SHP77 (cell line): ENCODE measurements at places on chromosomes 3 and 15.

- DNase-seq = no peak
Measured at GRCh38 chr3:56238299-56238698, 230.0 kb downstream of the ERC2 start.

- DNase-seq = no peak
Measured at GRCh38 chr3:31906182-31906581, 74.9 kb downstream of the OSBPL10 start.

- DNase-seq = peak; percentile 9
Measured at GRCh38 chr15:49225572-49226281, 55.7 kb downstream of the GALK2 start.

- DNase-seq = no peak
Measured at GRCh38 chr3:10557781-10558373, 52.5 kb upstream of the ATP2B2 start.

- no peak for DNase-seq
Measured at GRCh38 chr3:162263596-162263995, 767.0 kb downstream of the OTOL1 start.
